ENCODE measurements at places on chromosomes 12 and 14. TPM values are rescaled to one million over a fixed set of nuclear protein-coding genes. Genes with fewer than 3 reads are reported as not detected.

The FOS gene
- 51.2 TPM for total RNA-seq

The CDKN3 gene
- total RNA-seq: 4.1 TPM

The YEATS4 gene
- 31.5 TPM for total RNA-seq

The TBX3 gene
- total RNA-seq: 1.2 TPM

The LRIG3 gene
- total RNA-seq: 12.3 TPM

Measured in occipital lobe (tissue), 3 donors.